ENCODE measurements at places on chromosomes 6 and 20.

- DNase-seq, result no peak
These were observed 11.3 kb downstream of the FKBP5 start for GRCh38 chr6:35677456-35677855.

- DNase-seq, result no peak
These were observed 232.5 kb downstream of the RFPL4B start for GRCh38 chr6:112579601-112580000.

- no peak for DNase-seq
These were observed 57.1 kb upstream of the CEP162 start for GRCh38 chr6:84284428-84285049.

- DNase-seq, result no peak
These were observed 169.5 kb upstream of the BEND3 start for GRCh38 chr6:107284805-107285204.

DNA sequence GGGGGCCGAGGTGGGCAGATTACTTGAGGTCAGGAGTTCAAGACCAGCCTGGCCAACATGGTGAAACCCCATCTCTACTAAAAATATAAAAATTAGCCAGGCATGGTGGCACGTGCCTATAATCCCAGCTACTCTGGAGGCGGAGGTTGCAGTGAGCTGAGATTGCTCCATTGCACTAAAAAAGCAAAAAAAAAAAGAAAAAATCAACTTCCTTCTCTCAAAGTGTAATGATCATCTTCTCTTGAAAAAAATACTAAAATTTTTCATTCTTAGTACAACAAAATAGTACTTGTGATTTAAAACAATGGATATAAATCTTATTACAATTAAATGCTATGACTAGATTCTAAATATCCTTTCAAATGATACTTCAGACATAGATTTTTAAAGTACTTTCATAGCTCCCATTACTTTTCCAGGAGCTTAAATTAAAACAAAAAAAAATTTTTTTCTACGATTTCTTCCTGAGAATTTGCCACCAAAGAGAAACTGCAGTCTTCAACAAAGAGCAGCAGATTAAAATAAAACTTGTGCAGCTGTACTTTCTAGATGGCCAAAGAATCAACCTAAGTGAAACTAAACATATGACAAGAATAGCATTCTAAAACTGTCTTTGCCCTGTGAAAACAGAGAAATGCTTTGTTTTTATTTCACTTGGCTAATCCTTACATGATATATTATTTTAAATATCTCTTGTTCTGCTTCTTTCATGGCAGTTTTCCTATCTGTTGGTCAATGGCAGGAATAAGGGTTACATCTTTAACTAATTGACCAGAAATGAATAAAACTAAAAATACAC lies 75.2 kb downstream of the MAP3K5 start:
- DNase-seq, result no peak

- DNase-seq, result no peak
These were observed 63.0 kb downstream of the RIPOR2 start for GRCh38 chr6:24872779-24873178.

DNA sequence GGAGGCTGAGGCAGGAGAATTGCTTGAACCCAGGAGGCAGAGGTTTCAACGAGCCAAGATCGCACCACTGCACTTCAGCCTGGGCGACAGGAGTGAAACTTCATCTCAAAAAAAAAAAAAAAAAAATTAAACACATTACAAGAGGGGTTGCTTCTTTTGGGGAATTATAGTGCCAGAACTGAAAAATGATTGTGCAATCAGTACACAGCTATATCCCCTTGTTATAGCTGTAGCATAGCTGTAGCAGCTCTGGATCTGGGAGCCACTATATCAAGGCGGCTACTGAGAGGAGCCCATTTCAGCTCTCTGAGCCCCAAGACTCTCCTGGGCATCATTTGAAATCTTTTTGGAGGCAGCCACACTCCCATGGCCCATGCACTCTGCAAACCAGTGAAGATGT lies 334.3 kb downstream of the TFAP2A start:
- no peak for DNase-seq

- DNase-seq, result no peak
These were observed 184.9 kb upstream of the TENT5A start for GRCh38 chr6:81937296-81937937.

DNA sequence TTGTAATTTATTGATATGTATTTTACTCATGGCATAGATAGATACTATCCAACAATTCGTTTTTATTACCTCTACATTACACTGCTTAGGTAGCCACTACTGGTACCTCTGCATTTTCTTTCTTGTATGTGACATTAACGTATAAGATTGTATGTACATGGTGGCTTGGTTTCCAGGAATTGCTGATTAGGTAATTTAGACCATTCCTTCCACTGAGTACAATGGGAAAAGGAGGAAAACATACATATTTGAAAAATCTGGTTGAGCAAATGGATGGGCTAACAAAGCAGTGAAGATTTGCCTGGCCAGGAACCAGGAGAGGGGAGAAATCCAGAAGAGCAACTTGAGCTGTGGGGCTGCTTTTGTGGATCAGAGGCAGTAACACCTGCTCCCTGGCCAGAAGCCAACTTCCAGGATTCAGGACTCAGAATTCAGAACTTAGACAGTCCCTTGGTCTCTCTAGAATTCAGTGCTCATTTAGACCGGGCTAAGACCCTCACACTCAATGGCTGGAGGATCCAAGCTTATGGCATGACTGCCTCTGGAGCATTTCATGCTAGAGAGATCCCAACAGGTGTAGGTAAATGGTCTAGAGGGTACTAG lies 17.9 kb upstream of the MICB start:
- DNase-seq, result no peak

- no peak for DNase-seq
These were observed 195.2 kb upstream of the LRFN2 start for GRCh38 chr6:40782355-40782754.

- DNase-seq, result no peak
These were observed 64.3 kb downstream of the EDN1 start for GRCh38 chr6:12354499-12354898.

- DNase-seq, result no peak
These were observed 535.4 kb downstream of the EPM2A start for GRCh38 chr6:145199961-145200360.

GRCh38 chr6:105997482-105997881 lies 88.7 kb upstream of the PRDM1 start:
- DNase-seq, result no peak

DNA sequence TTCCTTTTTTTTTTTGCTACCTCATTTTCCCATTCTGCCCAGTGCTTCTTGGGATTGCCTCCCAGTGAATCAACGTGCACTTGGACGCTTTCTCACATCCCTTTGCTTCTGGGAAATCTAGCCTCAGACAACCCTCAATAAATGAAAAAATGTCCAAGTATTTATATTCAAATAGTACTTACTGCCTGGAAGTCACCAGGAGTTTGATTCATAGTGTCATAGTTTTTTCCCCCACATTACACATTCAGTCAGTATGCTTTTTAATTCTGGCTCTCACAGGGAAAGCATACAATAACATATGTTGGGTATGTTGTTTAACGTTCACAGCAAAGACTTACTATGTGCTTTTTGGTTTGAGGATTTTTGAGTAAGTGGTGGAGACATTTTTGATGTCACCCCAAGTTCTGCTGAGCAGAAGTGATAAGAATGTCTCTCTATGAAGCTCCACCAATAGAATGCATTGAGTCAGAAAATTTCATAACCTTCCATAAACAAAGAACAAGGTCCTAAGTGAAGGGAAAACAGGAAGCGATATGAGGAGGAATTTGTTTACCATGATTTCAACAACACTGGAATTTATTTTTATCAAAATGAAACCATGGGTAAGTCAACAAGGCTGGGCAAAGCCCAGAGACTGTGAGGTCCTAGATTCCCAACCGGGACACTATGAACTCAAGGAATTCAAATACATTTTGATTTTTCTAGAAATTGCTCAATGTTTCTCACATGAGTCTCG lies 301.2 kb upstream of the BMP2 start:
- no peak for DNase-seq

GRCh38 chr6:149454346-149454848 lies 30.4 kb downstream of the ZC3H12D start:
- DNase-seq, result no peak

DNA sequence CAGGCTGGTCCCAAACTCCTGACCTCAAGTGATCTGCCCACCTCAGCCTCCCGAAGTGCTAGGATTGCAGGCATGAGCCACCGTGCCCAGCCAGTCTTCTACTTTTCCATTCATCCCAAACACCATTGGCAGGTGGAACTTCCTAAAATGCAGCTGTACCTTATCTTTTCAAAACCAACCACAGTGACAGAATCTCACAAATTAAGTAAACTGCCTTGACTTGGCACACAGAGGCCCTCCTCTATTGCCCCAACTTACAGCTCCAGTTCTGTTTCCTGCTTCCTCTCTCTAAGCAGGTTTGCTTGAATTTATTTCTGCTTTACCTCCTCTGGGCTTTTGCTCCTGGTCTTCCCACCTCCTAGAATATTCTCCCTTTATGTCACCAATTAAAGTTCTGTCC lies 7.6 kb downstream of the MYB start:
- no peak for DNase-seq

- no peak for DNase-seq
These were observed 87.7 kb downstream of the PLCG1 start for GRCh38 chr20:41225091-41225490.

DNA sequence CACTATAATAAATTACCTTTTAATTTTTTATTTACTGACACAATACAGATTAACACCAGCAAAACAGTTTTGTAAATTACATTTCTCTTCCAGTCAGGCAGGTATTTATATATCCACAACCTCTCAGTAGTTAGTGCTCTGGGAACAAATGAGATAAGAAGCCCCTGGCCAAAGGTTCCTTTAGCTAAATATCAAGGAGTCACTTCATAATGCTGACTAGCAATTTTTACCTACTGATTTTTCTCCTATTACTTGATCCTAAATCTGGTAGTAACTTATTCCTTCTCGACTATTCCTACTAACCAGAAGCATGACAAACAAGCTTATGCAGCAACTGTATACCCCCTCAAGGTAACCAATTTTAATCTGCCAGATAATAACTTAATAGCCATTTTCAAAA lies 46.3 kb downstream of the SEC63 start:
- DNase-seq, result no peak

- no peak for DNase-seq
These were observed 20.8 kb upstream of the GMDS start for GRCh38 chr6:2266031-2266795.

DNA sequence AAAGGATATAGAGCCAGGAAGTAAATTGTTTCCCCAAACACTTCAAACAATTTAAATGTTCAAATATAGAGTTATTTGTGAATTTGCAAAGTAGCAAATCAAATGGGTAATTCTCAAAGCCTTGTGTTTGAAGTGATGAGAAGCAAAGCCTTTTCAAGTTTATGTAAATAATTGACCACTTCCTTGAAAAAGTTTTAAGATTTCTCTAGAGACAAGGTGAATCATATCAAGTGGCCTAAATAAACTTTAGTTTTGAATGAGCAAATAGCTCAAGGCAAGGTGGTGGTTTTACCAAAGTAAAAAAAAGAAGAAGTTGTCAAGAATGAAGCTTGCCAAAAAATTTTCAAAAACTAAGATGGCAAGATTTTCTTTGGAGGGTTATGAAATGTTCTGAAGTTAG lies 42.6 kb upstream of the IFNGR1 start:
- DNase-seq, result no peak

DNA sequence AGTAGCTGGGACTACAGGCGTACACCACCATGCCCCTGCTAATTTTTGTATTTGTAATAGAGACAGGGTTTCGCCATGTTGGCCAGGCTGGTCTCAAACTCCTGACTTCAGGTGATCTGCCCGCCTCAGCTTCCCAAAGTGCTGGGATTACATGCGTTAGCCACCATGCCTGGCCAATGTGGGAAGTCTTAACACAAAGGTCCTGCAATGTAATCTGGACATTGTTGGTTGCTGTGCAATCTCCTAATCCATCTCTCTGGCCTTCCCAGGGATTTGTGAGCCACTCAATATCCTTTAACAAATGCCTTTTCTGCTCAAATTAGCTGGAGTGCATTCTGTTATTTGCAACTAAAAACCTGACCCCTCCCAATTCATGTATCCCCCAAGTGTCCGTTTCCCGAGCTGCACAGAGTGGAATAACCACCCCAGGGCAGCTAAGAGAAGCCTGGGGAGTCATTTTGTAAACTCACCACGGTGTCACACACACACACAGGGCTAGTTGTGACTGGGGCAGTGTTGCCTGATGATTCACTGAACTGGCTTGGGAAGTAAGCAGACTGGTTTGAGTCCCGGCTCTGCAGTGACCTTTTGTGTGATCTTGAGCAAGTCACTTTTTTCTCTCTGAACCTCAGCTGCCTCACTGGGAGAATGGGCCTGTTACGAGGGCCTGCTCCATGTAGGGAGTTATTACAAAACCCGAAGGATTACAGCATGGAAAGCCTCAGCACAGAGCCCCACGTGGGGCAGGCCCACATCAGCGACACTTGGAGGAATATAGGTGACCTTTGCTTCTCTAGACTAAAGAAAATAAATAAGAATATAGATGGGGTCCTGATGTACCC lies 152.3 kb downstream of the ZMYND8 start:
- no peak for DNase-seq

- DNase-seq, result no peak
These were observed 29.9 kb upstream of the MTRF1L start for GRCh38 chr6:153032255-153032882.

GRCh38 chr20:953742-954141 lies 37.6 kb upstream of the ANGPT4 start:
- DNase-seq, result no peak

DNA sequence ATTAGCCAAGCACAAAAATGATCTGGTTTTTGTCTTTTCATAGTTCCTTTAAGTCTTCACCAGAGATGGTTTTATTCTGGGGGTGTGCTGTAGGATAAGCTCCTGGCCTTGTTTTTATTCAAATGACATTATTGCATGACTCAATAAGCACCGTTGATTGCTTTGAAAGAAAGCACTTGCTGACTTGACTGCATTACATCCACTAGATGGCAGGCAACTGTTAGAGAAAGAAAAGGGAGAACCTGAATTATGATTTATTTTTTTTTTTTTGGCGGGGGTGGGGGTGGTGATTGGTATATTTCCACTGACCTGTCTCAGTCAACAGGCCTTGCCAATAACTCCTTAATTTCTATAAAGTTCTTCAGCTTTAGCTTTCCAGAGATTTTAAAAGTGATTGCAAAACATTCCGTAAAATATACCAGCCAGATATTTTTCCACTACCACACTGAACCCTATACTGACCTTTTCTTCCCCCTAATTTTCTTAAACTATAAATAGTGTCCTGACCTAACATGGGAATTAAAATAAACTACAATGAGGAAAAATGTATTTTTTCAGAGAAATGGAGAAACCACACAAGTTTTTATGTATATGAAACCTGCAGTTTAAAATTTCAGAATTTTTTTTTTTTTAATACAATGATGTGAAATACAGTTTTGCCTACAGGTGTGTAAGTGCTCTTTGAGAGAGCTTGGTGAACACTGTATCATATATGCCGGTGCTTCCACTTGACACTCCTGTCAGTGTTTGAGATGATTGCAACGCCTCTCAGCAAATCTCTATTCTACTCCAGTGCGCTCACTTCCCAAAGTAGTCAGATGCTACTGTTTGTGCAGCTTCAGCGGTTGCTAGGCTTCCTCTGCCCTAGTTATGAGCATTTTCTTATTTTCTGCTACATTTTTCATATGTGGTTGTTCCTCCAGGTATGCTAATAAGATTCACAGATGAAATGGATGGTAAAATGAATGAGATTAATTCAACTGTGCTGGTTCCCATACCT lies 274.3 kb downstream of the CD109 start:
- no peak for DNase-seq

Measured in activated gamma-delta T cell treated with Interleukin-2 at 50 U/mL for 16 hours (primary cell).